ENCODE measurements at places on chromosomes 12 and 14.

DNA sequence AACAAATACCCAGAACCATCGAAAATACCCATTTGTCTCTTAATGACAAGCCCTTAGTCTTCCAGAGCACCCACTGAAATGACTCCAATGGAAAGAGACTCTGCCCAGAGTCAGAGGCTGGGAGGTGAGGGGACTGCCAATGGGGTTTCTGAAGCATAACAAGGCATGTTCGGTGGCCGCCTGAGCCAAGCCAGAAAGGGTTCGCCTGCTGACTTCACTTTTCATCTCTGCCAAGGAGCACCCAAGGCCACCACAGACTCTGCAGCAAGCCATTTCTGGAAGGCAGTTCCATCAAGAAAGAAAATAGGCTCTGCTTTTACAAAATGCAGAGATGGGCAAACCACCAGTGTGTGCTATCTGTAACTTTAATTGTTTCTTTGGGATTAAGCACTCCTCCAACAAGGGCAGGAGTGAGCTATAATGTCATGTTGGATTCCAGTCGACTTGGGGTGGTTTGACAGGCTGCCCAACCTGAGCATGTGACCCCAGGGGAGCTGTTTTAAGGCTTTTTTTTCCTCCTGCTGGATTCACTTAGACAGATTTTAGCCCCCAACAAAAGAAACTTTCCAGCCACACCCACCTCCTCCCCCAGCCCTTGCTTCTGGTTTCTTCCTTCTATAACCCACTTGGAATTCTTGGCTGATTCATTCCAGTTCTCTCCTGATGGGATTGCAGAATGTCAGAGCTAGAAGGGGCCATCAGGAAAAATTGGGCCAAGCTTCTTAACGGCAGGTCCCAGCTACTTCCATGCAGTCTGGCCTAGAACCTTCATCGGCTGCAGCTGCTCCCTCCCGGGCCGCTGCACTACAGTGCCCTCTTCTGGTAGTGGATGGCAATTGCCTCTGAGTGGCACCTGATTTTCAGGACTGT lies 24.1 kb downstream of the CKAP4 start:
- no peak for DNase-seq

- DNase-seq = peak; percentile 13
These were observed 11.4 kb upstream of the DNAL1 start for GRCh38 chr14:73633116-73634010.

- no peak for DNase-seq
These were observed 232.8 kb downstream of the SLC2A13 start for GRCh38 chr12:39873065-39873464.

DNA sequence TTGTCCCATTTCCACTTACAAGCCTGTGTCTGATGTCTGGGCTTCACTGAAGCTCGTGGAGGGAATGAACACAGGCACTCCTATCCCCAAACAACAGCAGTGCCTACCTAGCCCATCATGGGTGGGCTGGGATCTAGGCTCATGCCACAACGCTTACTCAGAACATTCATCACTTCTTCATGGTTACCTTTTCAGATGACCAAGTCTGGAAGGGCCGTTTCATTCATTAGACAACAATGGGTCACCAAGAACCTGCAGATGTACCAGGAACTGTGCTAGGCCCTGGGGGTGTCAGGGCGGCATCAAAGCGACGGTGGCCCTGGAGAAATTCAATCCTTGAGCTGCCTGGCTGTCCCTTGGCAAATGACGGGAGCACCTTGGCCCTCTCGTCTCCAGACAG lies 64.9 kb upstream of the FZD10 start:
- no peak for DNase-seq

DNA sequence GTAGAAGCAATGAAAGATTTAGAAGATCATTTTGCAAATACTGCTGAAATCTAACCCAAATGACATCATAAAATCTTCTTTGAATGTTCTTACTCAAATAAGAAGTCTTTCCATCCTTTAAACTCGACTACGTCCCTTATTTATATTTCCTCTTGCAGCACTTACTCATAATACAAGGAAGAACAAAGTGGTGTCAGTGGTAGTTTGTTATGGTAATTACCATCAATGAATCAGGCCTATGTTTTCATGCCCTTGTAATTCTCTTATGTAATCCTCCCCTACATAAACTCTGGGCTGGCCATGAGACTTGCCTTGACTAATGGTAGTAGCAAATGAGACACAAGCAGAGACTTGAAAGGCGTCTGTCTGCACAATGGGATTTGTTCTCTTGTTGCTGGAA lies 17.0 kb downstream of the EEA1 start:
- DNase-seq = no peak

- no peak for DNase-seq
These were observed 163.2 kb downstream of the RPL10L start for GRCh38 chr14:46488374-46488773.

- no peak for DNase-seq
These were observed 704 bp downstream of the SDR39U1 start for GRCh38 chr14:24441904-24442239.
